ENCODE measurements at places on chromosomes 4 and X.

DNA sequence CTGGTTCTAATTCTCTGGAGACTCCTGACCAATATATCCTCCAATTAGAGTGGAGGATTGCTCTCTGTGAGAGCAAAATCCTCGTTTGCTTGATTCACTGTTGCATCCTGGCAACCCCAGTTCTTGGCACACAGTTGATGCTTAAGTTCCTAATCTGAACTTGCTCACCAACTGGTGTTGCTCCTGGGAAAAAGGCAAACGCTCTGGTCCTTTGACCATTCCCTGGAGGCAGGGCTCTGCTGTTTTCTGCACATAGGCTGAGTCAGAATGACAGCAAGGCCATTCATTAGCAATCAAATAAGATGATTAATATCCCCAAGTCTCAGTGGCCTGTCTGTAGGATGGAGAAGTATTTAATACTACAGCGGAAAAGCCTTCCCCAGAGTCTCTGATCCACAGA is 172.7 kb upstream of the TBC1D9 start:
- DNase-seq, result no peak

GRCh38 chrX:45347877-45348276 is 147.2 kb upstream of the DIPK2B start:
- DNase-seq, result no peak

DNA sequence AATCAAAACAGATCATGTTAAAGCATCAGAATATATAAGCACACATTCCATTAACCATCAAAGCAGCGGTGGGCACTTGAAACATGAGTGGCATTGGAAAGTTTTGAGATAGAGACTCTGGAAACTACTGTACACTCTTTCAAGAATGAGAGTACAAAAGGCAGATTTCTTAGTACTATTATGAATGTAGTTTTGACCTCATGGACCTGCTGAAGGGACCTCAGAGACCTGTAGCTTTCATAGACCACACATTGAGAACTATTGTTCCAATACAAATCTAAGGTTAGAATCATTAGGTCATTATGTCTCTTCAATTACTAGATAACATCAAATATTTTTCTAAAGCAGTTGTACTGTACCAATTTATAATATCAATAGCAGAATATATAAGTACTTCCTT is 283.6 kb downstream of the RPA4 start:
- no peak for DNase-seq

DNA sequence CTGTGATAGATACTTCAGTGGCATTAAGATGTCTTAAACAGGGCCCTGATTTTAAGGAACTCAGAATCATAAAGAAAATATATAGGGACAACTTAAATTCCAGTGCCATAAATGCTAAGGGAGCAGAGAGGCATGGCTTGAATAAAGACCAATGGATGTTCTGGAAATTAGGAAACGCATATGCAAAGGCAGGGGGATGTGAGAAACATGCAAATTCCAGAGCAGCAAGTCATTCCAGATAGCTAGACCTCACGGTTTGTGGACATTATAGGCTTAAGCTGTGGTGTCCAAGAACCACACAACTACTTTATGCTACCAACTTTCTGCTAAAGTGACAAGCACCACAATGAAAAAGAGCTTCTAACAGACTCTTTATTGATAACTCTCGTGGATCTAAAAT is 132.6 kb upstream of the ANK2 start:
- DNase-seq, result no peak

DNA sequence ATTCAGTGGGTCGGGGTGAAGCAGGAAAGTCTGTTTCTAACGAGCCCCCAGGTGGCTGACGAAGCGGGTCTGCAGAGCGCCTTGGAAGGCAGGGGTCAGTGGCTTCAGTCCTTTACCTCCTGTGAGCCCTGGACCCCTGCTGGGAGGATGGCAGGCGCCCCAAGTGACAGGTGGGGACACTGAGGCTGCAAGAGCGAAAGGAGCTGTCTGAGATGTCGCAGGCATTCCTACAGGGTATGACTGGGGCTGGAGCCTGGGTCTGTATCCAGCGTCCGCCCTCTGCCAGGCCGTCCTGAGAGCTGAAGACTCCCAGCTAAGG is 103.1 kb downstream of the PSAPL1 start:
- DNase-seq, result no peak

DNA sequence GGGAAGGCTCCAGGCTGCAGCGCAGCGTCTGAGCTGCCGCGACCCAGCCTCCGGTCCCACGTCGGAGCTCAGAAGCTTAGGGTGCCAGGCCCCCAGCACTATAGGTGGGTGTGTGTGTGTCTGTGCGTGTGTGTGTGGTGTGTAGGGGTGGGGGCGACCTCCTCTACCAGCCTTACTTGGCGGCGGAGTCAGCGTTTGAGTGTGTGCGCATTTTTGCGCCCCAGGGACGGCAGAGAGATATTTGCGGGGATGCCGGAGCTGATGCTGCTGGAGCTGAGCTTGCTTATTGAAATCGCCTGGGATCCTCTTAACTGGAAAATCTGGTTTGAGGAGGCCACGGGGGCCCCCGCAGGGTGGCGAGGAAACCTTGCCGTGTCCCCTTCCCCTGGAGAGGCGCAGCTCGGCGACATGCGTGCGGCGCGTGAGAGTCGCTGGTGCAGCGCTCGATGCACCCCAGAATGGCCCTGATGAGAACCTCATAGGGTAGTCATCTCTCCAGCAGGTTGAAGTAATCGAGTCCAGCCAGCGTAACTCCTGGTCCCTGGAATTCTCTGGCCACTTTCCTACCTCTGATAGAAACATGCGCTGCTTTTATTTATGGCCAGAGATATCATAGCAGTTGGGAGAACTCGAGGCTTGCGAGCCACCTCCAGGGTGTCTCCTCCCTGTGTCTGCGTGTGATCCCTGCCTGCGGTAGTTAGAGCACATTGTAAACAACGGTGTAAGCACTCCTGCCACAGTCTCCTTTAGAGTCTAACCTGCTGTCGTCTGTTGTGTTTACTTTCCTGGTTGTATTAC is 2.7 kb downstream of the ADGRL3 start:
- DNase-seq, result peak; percentile 4

DNA sequence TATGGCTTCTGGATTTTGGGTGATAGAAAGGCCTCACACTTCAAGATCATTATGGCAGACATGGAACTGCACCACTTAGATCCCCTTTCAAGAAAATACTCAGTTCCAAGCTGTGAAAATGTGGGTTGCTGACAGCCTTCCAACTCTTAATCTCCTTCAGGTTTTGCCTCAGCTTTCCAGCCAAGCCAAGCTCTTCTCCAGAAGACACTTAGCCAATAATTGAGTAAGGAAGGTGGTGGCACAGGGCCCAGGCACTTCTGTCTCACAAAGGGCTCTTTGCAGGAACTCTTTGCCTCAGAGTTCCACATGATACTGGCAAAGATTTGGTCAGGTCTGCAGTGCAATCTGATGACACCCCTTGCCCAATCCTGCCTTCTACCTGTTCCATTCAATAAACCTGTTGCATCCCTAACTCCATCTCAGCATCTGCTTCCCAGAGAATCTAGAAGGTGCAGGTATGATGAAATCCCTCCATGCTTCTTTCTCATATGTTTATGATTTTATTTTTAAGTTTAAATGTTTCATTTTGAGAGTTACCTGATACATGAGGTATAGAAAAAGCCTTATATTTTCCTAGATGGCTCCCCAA is 30.6 kb downstream of the ANXA5 start:
- DNase-seq, result no peak

DNA sequence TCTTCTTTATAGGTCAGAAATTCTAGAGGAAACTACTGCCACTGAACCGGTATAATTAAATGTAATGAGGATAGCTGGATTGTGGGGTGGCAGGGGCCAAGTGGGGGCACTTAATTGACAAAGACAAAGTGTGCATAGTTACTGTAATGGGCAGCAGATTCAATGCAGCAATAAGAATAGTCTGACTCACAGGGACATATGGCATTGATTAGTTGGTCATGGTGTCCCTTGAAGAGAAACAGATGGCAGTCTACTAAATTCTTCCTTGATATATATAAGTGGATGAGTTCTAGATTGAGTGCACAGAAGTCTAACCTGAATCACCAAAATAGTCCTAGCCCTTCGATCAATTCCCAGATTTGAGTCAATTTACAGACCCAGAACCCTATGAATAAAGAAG is 31.6 kb downstream of the ETDC start:
- no peak for DNase-seq

GRCh38 chr4:127604949-127605709 is 27.6 kb upstream of the INTU start:
- DNase-seq, result no peak

Measured in HTR-8/SVneo (cell line).